Upper lobe of left lung (tissue), 6 donors: ENCODE measurements at places on chromosomes 11 and 22. TPM values are rescaled to one million over a fixed set of nuclear protein-coding genes. Genes with fewer than 3 reads are reported as not detected.

DNA sequence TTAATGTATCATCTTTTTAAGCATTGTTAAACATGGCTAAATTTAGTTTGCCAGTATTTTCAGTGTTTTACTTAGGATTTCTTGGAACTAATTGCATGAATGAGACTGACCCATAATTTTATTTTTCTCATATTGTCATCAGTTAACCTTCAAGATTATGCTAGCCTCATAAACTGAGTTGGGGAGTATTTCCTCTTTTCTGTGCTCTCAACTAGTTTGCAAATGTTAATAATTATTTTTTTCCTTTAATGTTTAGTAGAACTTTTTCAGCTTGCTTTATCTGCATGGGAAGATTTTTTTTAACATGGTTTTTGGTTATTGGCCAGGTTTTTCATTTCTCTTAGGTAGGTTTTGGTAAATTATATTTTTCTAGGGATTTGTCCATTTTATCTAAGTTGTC, 235.4 kb upstream of the SESN3 start:
- no peak for DNase-seq

The NF2 gene
- total RNA-seq, result 43.2 TPM

GRCh38 chr22:38233427-38233826, 31.6 kb downstream of the MAFF start:
- DNase-seq, result no peak

The ALKBH3 gene
- total RNA-seq, result 26.1 TPM

The SPDYC gene
- not detected for total RNA-seq

The TMEM151A gene
- not detected for total RNA-seq

GRCh38 chr22:49712195-49712791, 115.4 kb downstream of the BRD1 start:
- peak; percentile 76 for DNase-seq

- DNase-seq, result peak; percentile 94
Observed at GRCh38 chr11:416757-417621, 2.2 kb upstream of the SIGIRR start.
